ENCODE measurements at places on chromosomes 4 and X. TPM values are rescaled to one million over a fixed set of nuclear protein-coding genes. Genes with fewer than 3 reads are reported as not detected.

- no peak for DNase-seq
Measured at GRCh38 chr4:83605210-83605609, 69.3 kb downstream of the GPAT3 start.

- DNase-seq: no peak
Measured at GRCh38 chr4:169128902-169129301, 118.8 kb upstream of the CBR4 start.

DNA sequence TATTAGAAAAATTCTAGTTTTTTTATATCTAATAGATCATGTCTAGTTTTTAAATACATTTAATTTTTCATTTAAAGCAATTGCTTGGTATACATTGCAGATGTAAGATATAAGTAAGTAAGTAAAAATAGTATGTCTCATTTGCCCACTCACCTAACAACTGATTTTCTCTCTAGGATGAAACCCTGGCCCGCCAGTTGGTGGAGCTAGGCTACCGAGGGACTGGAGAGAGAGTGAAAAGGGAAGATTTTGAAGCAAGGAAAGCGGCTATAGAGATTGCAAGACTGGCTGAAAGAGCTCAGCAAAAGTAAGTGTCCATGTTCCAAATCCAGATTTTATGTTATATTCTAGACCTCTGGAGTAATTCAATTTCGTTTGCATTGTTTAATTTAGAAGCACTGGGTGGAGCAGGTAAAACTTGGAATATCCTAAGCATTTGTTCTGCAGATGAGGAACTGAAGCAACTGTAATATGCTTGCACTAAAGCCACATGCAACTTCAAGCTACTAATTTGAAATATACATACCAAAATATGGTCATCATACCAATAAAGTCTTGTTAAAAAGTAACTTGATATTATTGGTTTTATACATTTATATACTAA is 27.1 kb downstream of the CFAP299 start:
- peak; percentile 86 for DNase-seq

SLC35A2 gene
- 18.4 TPM for total RNA-seq

PAGE2B gene
- total RNA-seq: not detected

USP38 gene
- total RNA-seq: 26.8 TPM
